ENCODE measurements at places on chromosomes 5 and 9.

DNA sequence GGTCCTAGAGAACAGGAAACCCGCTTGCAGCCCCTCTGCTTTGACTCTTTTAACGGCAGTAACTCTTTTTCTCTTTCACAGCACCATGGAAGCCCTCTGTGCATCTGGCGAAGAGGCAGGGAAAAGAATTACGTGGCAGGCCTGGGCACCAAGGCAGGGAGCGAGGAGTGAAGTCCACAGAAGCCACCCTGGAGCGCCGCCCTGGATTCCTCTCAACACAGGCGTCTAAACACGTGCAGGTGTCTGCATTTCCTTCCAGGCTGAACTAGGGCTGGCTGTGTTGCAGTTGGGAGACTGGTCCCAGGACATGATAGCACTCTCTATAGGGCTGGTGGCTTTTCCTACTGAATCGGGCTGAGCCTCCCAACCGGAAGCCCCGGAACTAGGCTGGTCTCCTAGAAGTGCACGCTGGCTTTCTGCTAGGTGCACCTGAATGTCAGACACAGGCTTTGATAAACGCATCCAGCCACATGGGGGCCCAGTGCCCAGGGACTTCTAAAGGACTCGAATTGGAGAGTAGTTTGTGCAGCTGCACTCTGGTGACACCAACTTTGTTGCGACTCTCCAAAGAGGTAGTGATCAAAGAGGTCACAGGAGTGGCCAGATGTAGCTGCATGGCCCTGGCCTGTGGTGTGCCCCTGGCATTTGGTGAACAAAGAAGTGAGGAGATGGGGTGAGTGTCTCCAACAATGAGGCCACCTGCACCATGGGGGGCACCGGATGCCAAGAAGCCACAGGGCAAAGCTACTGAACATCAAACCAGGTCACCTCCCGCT, 54.5 kb downstream of the AK8 start:
- no peak for DNase-seq

GRCh38 chr5:132463811-132464155, 26.8 kb downstream of the IRF1 start:
- no peak for DNase-seq

DNA sequence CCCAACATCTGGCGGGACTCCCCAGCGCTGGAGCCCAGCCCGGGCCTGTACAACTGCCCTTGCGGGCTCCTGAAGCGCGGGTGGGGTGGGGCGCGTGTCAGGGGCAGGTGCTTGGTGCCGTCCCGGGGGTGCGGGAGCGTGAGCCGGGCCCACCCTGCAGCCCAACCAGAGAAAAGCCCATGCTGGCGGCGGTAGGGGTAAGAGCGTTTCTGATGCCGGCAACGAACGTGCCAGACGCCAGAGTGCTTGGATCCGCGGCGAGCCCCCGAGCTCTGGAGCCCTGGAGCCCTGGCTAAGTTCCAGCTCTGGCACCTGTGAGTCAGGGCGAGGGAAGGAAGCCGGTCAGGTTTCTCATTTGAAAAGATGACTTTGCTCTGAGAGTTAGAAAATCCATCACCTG, 58.0 kb downstream of the ZNF510 start:
- no peak for DNase-seq

DNA sequence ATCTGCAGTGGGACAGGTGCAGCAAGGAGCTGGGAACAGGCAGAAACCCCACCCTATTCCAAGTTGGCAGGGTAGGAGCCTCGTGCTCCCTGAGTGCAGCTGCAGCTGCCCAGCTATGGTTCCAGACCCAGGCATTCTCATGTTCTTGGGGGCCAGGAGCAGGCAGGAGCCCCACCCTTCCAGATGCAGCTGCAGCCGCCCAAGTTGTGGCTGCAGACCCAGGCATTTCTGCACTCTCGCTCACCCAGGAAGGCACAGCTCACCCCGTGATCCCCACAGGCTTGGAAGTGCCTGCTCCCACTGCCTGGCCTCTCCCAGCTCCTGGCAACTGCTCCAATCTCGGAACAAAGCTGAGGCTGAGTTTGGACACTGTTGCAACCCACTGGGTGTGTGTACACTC, 275.8 kb upstream of the ADRA1B start:
- DNase-seq, result no peak

- DNase-seq, result no peak
These were observed 4.0 kb upstream of the RANBP3L start for GRCh38 chr5:36305571-36306326.

DNA sequence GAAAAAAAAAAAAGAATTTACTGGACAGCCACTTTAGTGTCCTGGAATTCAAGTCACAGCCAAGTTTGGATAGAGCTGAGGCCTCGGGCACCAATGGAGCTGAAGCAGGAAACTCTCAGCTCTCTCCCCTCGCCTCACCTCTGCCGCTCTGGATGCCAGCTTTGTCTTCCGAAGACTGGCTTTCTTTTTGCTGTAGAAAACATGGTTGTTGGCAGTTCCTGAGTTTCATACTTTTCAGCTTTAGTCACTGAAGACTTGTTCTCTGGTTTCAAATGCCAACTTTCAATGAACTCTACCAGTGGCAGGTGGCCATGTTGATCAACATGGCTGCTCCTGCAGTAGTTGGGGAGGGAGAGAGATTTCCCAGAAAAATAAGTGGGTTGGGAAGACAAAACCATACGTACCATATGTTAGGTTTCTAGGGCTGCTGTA, 142.2 kb downstream of the SNX18 start:
- peak; percentile 12 for DNase-seq

DNA sequence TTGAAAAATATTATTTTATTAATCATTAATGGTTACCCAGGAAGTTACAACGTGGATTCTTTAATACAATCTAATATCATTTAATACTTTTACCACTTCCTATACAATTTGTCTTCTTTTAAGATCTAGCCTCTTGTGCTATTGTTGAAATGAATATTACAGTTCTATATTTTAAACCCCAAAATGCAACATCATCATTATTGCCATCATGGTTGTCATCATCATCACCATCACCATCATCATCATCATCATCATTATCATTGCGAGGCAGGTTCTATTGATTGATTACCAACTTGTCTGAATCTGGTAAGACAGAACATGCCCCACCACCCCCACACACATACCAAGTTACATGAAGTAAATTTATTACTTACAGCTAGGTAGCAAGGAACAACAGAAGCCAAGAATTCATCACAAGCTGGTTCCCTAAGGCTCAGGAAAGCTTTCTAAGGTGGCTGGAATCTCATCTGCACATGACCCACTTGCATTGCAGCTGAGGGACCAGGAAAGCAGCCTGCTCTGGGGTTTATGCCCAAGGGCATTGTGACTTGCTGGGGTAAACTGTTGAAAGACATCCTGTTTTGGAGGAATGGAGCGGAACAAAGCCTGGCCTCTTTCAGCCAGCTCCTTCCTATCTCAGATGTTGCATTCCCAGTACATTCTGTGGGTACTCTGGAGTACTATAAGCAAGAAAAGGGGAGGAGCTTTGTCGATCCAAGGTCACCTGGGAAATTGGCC, 418.1 kb downstream of the PRR16 start:
- DNase-seq, result no peak

DNA sequence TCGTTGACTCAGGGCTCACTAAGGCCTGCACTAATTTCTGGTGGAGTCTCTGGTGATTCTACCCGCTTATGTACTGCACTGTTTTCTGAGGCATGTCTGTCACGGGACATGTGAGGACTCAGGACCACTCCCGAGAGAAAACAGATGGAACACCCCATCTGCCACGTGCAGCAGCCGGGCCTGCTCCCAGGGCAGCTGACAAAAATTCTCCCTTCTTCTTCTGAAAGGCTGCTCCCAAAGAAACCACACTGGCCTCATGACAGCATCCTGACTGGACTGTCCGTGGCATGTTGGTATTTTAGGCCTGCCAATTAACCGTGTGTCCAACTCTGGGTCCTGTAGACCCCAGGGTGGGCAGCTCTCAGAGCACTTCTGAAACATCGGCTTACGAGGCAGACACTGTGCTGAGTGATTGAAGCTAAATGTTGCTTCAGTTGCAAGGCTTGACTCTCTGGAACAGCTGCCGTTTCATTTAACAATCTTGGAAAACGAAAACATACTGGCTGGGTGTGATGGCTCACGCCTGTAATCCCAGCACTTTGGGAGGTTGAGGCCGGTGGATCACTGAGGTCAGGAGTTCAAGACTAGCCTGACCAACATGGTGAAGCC, 39.0 kb downstream of the FAM240B start:
- DNase-seq, result no peak

DNA sequence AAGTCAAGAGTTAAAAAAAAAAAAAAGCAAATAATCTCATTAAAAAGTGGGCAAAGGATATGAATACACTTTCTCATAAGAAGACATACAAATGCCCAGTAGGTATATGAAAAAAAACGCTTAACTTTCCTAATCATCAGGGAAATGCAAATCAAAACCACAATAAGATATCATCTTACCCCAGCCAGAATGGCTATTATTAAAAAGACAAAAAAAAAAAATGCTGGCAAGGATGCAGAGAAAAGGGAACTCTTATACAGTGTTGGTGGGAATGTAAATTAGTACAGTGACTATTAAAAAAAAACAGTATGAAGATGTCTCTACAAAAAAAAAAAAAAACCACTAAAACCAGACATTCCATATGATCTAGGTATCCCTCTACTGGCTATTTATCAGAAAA, 79.4 kb downstream of the LPAR1 start:
- no peak for DNase-seq

- no peak for DNase-seq
These were observed 397.1 kb downstream of the SPATA31D1 start for GRCh38 chr9:82385633-82386032.

GRCh38 chr9:115837618-115838017, 316.0 kb upstream of the PAPPA start:
- DNase-seq, result no peak

DNA sequence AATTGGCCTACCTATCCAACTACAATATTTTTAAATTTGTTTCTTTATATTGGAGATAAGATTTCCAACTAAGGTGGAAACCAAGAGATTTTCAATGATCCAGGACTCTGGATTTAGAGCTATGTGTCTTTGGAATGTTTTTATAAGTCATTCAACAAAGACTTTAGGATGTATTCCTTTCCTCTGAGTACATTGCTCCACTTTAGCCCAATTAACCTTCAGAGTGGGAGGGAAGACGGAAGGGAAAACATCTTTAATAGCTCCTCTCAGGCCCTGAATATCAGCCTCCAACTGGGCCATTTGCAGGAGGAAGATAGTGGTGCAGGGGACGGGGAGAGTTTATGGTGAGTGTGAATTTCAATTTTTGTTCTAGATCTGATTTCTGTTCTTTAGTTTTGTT, 239.2 kb downstream of the PIK3R1 start:
- DNase-seq, result peak; percentile 26

DNA sequence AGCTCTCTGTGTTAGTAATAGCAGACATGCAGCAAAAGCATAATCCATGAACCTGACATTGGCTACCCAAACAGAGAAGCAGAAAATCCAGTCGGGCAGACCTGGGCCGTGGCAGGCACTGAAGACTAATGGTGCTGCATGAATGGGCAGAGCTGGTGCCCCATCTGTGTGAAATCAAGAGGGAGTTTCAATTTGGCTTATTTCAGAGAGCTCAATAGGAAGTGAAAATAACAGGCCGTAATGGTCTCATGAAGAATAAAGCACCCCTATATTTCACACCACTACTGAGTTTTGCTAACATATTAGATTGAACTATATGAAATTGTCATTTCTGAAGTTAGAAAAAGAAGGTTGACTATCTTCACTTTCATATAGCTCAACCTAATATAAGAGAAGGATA, 149.7 kb downstream of the ENC1 start:
- no peak for DNase-seq

GRCh38 chr5:176394881-176395675, 6.5 kb downstream of the HIGD2A start:
- no peak for DNase-seq

- no peak for DNase-seq
These were observed 24.2 kb downstream of the SERINC5 start for GRCh38 chr5:80231693-80232092.

GRCh38 chr9:19119246-19119645, 8.0 kb downstream of the PLIN2 start:
- no peak for DNase-seq

GRCh38 chr5:15010936-15011335, 139.4 kb upstream of the ANKH start:
- DNase-seq, result no peak

DNA sequence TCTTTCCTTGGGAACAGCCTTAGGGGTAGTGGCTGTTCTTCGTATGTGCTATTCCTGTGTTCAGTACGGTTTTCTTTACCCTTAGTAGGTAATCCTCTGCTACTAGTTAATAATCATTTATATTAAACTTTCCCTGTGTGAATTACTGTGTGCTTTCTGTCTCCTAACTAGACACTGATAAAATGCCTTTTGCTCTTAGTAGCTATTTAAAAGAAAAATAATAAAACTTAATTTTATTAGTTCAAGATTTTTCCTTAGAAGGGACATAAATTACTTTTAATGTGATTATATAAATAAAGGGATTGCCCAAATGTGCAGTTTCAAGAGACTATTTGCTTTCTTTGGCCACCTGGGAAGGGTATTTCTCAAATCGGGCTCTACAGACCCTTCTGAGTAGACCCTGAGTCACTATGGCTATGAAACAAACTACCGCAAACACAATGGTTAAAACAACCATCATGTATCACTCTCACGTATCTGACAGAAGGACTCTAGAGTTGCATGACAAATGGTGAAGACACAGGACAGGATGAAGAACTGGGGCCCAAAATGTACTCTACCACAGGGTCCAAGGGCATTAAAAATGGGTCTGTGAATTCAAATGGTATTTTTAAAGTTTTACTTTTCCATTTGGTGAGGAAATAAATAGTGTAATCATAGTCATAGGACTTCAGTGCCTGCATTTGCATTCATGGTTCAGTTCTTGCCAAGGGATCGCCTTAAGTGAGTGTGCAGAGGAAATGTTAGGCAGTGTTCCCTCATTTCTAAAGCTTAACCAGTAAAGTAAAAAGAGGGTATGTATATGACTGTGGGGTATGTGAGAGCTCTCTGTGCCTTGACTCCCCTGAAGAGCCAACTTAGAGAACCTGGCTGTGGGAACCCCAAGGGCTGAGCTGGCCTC, 97.0 kb downstream of the TSSK1B start:
- no peak for DNase-seq

DNA sequence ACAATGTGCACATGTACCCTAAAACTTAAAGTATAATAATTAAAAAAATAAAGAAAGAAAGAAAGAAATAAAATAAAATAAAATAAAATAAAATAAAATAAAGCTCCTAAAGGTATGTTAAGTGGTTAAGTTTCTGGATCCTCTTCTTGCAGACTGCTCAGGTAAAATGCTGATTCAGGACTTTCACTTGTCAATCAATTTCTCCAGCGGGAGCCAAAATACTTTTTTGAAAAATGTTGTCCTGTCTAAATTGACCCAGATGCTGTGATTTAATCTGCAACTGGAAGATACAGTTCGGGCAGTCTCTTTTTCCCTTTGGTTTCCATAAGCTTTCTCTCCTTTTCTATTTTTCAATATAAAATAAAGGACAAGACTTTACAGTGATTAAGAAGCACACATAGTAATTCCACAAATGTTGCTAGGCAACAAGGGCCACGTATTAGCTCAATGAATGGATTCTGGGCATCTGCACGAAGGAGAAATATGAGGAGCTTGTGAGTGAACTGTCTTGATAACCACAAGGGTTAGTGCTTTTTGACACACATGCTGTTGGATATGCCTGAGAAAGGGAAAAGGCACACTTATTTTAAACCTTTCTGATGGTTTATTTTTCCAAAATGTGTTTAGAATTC, 38.6 kb downstream of the HTR4 start:
- DNase-seq, result peak; percentile 24

Data from HFFc6 (cell line).